ENCODE measurements at places on chromosomes 2 and 18.

DNA sequence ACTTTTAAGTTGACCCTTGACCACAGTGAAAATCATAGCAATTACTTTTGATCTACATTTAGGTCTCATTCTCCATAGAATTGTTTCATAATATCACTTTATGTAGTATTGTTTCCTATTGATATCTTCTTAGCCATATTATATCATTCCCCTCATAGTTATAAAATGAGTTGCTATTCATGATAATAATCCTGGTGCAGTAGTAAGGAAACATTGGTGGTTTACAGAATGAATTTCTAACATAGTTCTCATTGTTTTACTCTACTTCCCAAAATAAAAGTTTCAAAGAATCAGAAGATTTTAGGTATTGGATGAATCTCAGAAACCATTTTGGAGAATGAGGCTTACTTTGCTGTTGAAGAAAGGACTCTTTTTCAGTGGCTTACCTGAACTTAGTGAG lies 246.0 kb downstream of the PARD3B start:
- no peak for DNase-seq

DNA sequence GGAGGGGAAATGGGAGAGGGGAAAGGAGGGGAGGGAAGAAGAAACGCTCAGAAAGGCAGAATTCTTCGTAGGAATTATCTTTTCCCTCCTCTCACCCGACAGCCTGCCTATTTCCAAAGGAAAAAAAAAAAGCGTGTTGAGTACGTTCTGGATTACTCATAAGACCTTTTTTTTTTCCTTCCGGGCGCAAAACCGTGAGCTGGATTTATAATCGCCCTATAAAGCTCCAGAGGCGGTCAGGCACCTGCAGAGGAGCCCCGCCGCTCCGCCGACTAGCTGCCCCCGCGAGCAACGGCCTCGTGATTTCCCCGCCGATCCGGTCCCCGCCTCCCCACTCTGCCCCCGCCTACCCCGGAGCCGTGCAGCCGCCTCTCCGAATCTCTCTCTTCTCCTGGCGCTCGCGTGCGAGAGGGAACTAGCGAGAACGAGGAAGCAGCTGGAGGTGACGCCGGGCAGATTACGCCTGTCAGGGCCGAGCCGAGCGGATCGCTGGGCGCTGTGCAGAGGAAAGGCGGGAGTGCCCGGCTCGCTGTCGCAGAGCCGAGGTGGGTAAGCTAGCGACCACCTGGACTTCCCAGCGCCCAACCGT lies at the start of gene GAD1:
Gene GAD1, plus strand, starts transcription at position 384 of the 589 bp plus-strand sequence. CDS start 1,705 bp downstream, outside the sequence.
- no peak for DNase-seq

DNA sequence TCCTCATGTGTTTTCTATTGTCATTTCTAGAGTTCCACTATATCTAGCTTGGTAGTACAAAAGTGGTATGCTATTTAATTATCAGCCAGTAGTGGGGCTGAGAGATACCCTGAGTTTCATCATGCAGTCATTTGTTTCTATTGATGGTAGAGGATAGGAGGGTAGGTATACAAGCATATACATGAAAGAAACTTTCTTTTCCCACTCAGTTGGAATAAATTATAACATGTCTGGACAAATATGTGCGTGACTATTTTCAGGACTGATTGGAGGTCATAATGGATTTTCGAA lies 633.2 kb downstream of the NRXN1 start:
- DNase-seq = no peak

DNA sequence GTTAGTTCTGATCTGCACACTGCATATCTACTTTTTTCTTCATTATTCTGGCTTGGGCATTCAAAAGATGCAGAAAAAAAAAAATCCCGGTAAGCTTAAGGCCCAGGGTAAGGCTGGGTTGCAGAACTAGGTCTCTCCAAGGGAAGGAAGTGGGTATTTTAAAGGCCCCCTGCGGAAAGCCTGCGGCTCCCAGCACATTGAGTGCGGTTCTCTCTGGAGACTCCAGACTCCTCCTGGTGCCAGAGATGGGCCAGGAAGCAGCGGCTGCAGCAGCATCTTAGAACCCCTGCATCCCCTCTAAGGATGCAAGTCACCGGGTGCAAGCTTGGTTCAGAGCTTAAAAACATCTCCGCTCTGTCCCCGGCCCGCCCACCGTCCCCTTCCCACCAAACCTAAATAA lies 49.5 kb downstream of the TGIF1 start:
- DNase-seq = no peak

GRCh38 chr18:11839556-11839955 lies 11.7 kb upstream of the CHMP1B start:
- DNase-seq = no peak

GRCh38 chr2:23292024-23292423 lies 93.0 kb upstream of the KLHL29 start:
- DNase-seq = no peak

- no peak for DNase-seq
These were observed 97.9 kb downstream of the ATL2 start for GRCh38 chr2:38279201-38279600.

- no peak for DNase-seq
These were observed 44.4 kb downstream of the RPIA start for GRCh38 chr2:88735853-88736252.

DNA sequence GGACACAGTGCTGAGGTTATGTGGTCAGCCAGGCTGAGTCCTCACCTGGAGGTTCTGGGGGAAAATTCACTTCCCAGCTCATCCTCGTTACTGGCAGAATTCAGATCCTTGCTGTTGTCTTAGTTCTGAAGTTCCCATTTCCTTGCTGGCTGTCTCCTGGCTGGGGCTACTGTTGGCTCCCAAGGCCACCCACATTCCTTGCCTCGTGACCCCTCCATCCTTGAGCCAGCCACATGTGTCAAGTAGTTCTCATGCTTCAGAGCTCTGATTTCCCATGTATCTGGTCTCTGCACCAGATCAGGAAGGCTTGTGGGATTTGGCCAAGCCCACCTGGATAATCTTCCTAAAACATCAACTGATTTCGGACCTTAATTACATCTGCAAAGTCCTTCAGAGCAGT lies 38.1 kb upstream of the RFX8 start:
- no peak for DNase-seq

DNA sequence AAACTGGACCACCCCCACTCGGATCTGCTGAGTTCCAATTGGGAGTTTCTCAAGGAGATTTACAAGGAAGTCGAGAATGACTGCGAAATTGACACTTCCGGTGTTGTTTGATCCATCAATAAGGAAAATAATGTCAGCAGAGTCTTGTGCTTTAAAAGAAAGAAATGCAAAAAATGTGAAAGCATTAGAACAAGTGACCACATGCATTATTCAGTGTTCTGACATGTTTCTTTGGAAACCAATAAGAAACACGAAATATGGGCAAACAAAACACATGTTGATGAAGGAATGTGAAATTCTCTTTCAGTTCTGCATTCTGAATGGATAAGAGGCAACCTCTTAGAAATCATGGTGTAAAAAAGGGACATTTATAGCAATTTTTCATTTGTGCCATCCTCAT lies 25.9 kb downstream of the COL6A3 start:
- no peak for DNase-seq

DNA sequence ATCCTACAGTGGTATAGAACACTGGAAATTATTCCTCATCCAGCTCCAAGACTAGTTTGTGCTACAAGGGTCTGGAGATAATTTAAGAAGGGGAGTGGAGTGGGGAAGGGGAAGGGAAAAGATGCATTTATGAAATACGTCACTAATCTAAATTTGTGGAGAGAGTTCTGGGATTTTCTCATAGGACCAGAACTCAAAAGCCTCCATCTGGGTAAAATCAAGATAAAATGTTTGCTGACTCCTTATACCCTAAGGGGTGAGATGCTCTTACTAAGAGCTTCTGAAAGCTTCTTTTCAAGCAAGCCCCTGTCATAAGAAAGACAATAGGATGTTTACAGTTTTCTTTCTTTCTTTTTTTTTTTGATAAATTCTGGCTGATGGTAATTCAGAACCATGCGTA lies 88.5 kb upstream of the RBMS1 start:
- no peak for DNase-seq

GRCh38 chr2:128754246-128754724 lies 435.6 kb upstream of the HS6ST1 start:
- no peak for DNase-seq

GRCh38 chr18:4391859-4392258 lies 63.2 kb downstream of the DLGAP1 start:
- DNase-seq = no peak

DNA sequence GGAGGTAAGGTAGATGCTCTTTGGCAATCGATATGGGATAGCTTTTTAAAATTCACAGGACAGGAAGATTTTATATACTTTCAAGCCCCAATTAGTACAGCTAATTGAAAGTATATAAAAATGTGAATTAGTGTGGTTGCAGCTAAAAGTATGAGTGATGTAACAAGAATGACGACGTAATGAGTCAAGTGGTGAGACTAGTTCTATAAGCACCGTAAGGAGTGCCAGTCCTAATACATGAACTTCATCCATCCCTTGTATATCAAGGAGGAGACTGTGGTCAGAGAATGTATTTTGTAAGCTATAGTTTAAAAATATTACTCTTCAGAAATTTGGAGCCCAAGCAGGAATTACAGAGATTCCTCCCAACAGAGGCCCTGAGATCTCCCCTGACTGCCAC lies 25.8 kb downstream of the DNAJC27 start:
- DNase-seq = no peak

DNA sequence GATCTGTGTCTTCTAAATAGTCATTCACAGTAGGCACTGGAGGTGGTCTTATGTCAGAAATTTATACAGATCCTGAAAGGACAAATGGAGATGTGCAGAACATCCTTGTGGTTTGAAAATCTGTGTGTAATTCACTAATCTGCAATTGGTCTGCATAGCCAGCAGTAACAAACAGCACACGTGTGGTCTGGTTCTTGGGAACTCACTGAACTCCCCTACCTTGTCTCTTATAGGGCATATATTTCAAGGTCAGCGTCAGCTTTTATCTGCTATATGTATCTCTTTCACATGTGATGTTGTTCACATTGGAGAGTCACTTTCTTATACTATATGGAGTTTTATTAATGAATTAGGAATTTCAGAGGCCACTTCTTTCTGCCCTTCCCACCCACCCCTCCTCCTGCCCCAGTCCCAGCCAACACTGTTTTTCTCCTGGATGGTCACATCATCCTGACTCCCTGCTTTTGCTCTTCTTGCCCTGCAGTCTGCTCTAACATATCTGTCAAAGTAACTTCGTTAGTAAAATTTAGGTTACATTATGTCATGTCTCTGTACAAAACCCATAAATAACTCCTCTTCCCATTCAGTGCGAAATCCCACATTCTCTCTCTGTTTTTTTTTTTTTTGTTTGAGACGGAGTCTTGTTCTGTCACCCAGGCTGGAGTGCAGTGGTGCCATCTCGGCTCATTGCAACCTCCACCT lies 35.4 kb upstream of the CABYR start:
- DNase-seq = no peak

DNA sequence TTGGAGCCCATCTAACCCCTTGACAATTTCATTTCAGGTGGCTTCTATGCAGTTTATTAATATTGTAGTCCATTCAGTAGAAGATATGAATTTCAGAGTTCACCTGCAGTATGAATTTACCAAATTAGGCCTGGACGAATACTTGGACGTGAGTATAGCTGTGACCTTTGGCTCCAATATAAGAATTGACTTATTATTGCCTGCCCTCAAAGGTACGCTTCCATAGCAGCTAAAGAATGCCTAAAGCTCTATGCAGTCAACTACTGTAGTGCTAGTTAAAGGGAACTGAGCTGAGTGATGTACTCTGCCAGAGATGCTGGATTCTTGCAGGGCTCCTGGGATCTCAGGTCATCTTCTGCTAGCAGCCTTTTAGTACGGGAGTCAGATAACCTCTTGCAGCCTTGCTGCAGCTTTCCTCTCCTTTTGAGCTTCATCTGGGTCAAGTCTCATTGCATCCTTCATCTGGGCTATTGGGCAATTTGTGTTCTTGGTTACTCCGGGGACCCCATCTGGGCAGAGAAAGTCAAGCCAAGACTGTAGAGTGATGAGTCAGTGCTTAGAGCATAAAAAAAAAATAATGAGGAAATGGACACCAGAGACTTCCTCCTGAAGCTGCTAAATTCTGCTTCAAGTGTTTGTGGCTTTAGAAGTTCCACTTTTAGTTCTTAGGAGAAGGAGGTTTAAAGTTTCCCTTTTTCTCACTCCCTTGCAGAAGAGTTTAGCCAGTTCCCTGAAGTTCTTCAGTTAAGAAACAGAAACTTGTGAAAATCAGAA lies 105.6 kb downstream of the PRPF40A start:
- DNase-seq = no peak

- DNase-seq = no peak
These were observed 819.8 kb upstream of the ID2 start for GRCh38 chr2:7861910-7862702.
